GM12878 (cell line): ENCODE measurements at places on chromosomes 4 and X. TPM values are rescaled to one million over a fixed set of nuclear protein-coding genes. Genes with fewer than 3 reads are reported as not detected.

Gene CBR4
- 36.1 and 38.8 TPM in 2 replicates for polyA plus RNA-seq

GRCh38 chr4:122221322-122221721 is 69.2 kb downstream of the BLTP1 start:
- DNase-seq: no peak

Gene PLAC1
- polyA plus RNA-seq: not detected in 2 replicates

Gene VEGFC
- polyA plus RNA-seq: not detected in 2 replicates

DNA sequence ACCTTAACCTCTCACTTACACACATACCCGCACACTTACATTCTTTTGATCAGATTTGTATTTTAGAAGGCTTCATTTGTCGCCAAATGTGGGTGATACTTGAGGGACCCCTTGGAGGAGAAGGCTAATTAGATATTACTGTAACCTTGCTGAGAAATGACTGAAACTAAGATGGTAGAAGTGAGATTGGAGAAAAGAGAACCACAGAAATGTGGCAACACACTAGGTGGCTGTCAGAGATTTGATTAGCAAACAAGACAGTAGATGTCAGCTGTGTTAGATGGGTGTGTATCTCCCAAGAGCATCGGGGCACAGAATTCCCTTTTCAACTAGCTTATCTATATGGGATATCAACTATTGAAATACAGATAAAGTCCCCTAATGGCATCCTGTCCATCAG is 149.3 kb upstream of the FABP2 start:
- DNase-seq: no peak

Gene THAP6
- polyA plus RNA-seq: 14.1 and 15.1 TPM in 2 replicates

DNA sequence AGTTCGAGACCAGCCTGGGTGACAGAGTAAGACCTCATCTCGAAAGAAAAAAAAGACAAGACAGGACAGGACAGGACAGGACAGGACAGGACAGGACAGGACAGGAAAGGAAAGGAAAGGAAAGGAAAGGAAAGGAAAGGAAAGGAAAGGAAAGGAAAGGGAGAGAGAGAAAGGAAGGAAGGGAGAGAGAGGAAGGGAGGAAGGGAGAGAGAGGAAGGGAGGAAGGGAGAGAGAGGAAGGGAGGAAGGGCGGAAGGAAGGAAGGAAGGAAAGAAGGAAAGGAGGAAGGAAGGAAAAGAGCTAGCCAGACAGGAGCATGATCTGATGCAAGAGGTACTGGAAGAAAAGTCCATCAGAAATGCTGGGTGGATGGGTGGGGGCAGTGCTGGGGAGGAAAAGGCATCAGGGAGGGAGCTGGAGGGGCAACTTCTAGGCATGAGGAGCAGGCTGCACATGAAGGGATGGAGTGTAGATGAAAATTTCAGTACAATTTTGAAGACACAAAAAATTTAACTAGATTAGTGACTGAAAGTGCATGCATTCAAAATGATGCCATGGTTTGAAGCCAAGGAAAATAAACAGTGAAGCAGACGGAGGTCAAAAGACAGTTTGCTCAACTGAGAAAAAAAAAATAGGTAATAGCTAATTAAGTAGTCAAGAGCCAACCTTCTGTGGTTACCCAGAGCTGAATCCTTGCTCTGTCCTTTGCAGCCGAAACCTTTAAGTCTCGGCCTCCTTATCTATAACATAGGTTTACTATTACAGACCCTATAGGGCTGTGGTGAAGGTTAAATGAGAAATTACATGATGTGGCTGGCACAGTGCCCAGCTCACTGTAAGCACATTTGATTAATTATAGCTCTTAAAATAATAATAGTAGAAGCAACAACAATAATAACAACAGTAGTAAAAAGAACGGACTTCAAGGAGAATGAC is 59.9 kb downstream of the ZNF827 start:
- no peak for DNase-seq

Gene ADGRL3
- not detected in 2 replicates for polyA plus RNA-seq

DNA sequence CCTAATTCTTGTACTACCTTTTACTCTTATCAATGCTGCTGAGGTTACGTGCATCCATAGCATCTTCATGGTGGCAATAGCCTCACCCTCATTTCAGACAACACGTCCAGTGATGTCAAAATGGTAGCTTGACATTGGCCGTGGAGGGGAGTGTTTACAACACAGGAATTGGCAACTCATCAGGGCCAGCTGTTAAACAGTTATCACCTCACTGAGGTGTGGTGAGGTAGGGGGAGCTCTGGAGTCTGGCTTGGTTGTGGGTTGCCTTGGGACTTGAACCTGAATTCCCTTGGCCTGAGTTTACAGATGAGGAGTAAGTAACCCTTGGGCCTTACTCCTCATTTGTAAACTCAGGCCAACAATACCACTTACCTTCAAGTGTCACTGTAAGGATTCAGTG is 10.4 kb downstream of the SASH3 start:
- no peak for DNase-seq

Gene DUX4
- polyA plus RNA-seq: not detected in 2 replicates

Gene MCF2
- 0.07 and 0.19 TPM in 2 replicates for polyA plus RNA-seq

DNA sequence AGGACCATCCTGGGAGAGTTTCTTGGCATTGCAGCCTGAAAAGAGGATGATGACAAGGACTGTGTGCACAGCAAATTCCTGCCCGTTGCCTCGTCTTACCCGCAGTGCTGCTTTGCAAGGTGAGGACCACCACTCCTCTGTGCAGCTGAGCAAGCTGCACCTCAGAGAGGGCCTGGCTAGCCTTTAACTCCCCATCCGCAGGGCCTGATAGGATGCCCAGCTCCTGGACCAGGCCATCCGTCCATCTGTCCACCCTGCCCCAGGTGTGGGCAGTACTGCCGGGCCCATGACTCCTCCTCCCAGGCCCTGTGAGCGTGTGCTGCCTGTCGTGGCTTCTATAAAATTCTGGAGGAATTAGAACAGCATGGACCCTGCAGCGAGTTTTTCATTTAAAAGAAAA is 43.9 kb upstream of the PPP2R2C start:
- DNase-seq: no peak

DNA sequence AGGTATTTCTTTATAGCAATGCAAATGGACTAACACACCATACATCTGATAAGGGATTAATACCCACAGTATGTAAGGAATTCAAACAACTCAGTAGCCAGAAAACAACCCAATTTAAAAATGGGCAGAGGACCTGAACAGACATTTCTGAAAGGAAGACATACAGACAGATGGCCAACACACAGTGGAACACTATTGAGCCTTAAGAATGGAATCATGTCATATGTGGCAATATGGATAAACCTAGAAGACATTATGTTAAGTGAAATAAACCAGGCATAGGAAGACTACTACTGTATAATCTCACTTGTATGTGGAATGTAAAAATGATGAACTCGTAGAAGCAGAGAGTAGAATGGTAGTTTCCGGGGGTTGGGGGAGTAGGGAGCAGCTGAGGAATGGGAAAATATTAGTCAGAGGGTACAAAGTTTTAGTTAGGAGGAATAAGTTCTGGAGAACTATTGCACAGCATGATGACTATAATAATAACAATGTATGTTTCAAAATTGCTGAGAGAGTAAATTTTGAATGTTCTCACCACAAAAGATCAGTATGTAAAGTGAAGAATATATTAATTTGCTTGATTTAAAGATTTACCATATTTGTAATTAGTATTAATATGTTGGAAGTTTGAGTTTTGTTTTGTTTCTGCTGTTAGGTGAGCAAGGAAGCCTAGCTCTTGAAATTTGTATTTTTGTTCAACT is 25.2 kb downstream of the WDR44 start:
- no peak for DNase-seq

GRCh38 chr4:97747945-97748344 is 395.3 kb downstream of the STPG2 start:
- no peak for DNase-seq

DNA sequence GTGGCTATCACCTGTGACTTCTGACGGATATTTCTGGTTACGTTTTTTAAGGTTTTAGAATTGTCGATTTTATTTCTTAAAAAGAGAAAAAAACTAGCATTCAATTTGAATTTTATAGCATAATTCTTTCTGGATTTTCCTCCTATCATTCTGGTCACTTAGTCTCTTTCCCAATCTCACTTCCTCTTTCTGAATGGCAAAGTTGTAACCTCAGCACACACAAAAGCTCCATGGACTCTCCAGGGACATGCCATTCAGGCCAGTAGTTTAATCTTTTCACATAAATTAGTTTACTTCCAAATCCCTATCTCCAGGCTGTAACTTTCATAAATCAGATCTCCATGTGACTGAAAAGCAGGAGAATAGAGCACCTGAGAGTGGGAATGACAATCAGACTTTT is 110.7 kb downstream of the ARAP2 start:
- DNase-seq: no peak

DNA sequence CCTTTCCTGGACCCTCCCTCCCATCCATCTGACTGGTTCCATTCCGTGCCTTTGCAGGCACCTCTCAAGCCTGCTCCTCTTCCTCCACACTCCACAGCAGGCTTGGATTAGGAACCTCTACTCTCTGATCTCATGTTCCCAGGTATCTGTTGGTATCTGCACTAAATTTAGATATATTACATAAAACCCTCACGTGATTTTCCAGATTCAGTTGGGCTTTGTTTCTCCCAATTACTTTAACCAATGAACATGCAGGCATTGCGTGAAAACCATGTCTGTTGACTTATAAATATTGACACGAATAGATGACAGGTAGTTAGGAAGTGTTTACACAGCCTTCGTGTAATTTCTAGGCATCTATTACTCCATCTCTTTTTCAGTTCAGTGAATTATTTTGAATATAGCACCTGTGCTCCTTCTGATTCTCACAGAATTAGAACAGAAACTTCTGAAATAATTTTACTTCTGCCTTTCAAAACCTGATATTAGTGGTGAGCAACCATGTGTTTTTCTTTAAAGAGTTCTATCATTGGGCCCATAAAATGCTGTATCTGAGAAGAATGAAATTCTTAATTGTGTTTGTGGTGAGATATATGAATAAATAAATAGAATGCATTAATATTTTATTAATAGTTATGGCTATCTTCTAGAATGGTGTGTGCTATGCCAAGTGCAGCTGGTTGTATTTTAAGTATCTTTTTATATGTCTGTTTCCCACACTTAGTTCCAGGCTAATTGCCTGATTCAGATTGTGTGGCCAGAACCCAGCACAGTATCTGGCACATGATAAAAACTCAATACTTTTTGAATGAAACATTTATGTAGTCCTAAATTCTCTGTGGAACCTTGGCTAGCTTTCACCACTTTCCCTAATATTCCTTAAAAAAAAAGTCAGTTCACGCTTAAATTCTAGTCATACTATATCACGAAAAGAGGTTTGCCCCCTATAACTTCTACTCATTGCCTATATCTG is 304.8 kb downstream of the QDPR start:
- DNase-seq: no peak

Gene PRRG1
- polyA plus RNA-seq: not detected in 2 replicates

Gene GASK1B
- 0.14 and 0.15 TPM in 2 replicates for polyA plus RNA-seq

- no peak for DNase-seq
These were observed 57.2 kb downstream of the STBD1 start for GRCh38 chr4:76363556-76364290.

- DNase-seq: no peak
These were observed 15.6 kb upstream of the RAB39B start for GRCh38 chrX:155279873-155280272.

Gene CT47A1
- polyA plus RNA-seq: not detected in 2 replicates

Gene SLC30A9
- polyA plus RNA-seq: 69.5 and 75.9 TPM in 2 replicates

DNA sequence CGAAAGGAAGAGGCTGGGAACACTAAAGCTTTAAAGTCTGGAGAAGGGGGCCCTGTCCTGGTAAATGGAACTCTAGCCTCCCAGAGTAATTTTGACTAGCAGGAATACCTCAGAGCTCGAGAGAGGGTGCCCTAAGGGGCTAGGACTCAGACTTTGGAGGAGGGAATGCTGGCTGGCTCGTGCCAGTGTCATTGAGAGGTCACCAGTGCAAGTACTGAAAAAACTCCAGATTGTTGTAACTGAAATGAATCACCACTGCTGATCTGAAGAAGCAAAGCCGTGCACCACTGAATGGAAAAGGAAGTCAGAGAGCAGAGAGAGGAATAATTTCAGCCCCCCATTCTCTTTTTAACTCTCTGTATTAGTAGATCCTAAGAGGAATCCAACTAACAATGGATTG is 690.2 kb downstream of the FAT4 start:
- no peak for DNase-seq

GRCh38 chr4:16140879-16141249 is 57.0 kb upstream of the PROM1 start:
- DNase-seq: no peak

GRCh38 chrX:12685541-12685940 is 105.7 kb upstream of the PRPS2 start:
- no peak for DNase-seq

DNA sequence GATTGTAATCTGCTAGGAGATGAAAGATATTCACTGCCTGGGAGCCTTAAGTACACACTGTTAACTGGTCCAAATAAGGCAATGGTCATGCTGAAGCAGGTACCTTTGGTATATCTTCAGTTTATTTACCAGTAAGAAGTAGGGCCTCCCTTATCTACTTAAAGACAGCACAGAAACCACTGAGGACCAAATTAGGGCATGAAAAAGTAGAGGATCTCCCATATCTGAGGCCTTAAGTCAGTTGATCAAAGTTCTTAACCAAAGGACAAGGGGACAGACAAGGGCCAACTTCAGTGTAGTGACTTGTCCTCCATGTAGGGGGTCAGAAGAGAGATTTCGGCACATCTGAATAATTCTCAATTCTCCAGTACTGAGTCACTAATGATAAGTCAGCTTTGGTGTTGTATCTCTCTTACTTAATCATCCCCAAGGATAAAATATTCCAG is 59.1 kb downstream of the AMELX start:
- DNase-seq: no peak

- DNase-seq: peak; percentile 3
These were observed 103.3 kb upstream of the TLR3 start for GRCh38 chr4:185965426-185966384.

DNA sequence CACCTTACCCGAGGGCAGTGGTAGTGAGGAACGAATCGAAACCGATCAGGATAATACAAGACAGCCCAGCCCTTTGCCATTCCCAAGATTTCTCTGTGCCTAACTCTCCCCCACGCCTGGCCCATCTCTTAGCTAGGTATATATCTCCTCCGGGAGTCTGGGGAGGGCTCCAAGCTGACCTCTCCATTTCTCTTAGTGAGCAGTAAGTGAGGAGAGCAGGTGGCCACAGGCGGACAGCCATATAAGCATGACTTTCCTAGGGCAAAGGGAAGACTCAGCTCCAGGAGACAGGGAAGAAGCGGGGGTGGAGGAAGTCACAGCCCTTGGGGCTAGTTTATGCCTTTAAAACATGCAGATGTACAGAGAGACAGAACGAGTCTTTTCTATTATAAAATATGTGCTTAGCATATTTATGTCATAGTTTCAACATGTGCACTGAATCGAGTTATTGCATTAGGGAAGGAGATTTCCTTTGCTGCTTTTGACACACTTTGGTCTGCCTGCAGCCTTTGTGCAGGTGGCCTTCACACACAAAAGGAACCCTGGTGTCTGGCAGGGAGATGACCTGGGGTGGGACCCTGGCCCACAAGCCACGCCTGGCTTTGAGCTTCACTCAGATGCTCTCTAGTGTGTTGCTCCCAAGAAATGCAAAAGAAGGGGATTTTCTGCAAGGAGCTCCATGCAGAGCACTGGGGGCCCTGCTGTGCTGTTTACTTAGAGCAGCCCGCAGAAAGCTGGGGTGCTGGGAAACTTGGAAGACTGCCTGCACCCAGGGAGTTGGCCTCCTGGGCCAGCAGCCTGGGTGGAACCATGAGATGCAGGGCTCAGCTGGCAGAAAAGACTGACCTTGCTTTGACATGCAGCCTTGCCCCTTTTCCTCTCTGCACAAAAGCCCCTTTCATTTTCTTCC is 613.3 kb downstream of the BCOR start:
- DNase-seq: no peak

Gene BBS12
- polyA plus RNA-seq: 0.53 and 1.4 TPM in 2 replicates
